ENCODE measurements at places on chromosomes 5 and 9. TPM values are rescaled to one million over a fixed set of nuclear protein-coding genes. Genes with fewer than 3 reads are reported as not detected.

DNA sequence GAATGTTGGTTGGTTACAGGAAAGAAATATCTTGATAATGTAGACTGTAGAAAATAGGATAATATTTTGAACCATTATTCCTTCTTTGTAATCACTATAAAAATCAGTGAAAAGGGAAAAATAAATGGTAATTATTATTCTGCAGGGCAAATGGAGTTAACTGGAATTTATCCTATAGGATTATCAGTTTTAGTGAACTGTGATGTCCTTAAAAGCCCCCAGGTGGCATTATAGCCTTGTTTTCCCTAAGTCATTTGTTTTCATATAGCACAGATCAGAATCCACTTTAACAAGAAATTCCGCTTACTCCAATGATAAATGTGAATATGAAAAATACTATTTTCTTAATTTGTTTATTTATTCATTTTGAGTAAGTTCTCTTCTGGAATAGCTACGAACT, 26.2 kb upstream of the WDR41 start:
- DNase-seq = no peak

Gene TIMD4
- total RNA-seq = 1.5 TPM

DNA sequence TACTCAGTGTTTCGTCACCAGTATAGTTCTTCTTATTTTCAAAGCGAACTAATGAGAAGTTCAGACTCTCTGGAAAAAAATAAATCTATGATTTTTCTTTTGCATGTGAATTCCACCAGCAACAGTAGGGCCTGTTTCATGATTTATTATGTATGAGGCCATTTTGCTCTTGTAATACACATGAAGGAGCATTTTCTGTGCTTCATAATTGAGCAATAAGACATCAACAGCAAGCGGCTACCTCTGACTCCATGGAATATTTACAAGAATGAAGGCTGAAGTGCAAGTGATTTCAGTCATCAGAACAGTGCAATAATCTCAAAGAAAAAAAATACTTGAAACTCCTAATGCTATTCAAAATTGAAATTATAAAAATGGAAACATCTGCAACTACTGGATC, 282.9 kb upstream of the EDIL3 start:
- DNase-seq = no peak

DNA sequence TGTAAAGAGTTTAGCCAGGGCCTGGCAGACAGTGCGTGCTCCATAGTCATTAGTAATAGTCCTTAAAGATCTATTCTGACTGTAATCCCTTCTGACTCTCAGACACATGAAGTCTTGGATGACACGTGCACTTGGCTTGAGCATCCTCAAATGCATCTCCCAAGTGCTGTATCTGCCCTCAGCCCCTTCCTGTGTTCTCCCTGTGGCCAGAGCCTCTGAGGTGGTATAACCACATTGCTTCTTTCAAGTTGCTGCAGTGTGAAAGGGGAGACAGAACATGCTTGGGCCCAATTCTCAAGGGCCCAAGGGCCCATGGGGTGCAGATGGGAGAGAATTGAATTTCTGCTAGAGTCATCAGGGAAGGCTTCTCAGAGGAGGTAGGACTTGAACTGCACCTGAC, 30.1 kb upstream of the HAND1 start:
- DNase-seq = no peak

GRCh38 chr5:164578911-164579310, 1073.5 kb downstream of the MAT2B start:
- DNase-seq = no peak
